ENCODE measurements at places on chromosomes 7 and 10.

GRCh38 chr10:4243651-4244050 is 458.6 kb upstream of the KLF6 start:
- DNase-seq = no peak

DNA sequence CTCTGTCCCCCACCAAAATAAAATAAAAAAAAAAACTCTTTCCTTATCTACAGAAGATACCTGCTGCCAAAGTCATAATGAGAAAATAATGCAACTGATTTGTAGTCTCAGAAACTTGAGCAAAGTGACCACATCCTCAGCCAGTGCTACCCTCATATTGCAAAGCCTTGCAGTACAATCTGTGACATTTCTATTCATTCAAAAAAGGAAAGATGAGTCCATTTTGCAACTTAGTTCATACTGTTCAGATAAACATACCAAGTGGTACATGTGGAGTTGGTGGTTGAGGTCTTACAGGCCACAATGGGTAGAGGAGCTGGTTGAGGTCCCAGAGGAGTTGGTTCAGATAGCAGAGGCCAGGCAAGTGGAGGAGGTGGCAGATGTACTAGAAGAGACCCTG is 6.5 kb upstream of the EIF5AL1 start:
- DNase-seq = no peak

- no peak for DNase-seq
These were observed 140.9 kb downstream of the GALNT17 start for GRCh38 chr7:71272509-71273490.

GRCh38 chr10:60950300-60950699 is 6.3 kb upstream of the RHOBTB1 start:
- DNase-seq = no peak
